ENCODE measurements at places on chromosomes 6 and 20. TPM values are rescaled to one million over a fixed set of nuclear protein-coding genes. Genes with fewer than 3 reads are reported as not detected.

DNA sequence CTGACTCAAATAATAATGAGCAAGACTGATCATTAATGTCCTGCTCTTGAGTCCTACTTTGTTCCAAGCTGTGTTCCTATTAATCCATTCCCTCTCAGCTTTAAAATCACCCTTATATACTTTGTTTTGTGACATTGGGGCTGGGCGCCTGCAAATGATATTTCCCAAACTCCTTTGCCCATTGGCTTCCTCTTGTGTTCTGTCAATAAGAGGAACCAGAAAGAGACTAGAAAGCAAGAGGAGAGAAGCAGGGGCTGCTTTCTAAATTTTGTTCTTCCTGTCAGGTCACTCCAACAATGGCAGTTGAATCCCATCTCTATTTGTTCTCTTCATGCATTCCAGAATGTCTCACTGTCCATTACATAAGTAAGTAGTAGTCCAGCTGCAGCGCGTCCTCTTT, 21.6 kb upstream of the TRIM27 start:
- H3K4me3 ChIP-seq, result no peak overlapping the region
- H3K4me1 ChIP-seq, result no peaks in the 10 kb centered on the region
- no peaks in the 10 kb centered on the region for H3K36me3 ChIP-seq
- no peak overlapping the region for H3K27ac ChIP-seq

- no peak overlapping the region for H3K27ac ChIP-seq
- H3K27me3 ChIP-seq, result no peaks in the 10 kb centered on the region
- H3K4me1 ChIP-seq, result no peaks in the 10 kb centered on the region
- H3K36me3 ChIP-seq, result no peaks in the 10 kb centered on the region
- DNase-seq, result no peak
- no peak overlapping the region for H3K4me3 ChIP-seq
Observed at GRCh38 chr20:39503902-39504709, 542.0 kb downstream of the DHX35 start.

- no peak overlapping the region for H3K27ac ChIP-seq
- no peaks in the 10 kb centered on the region for H3K4me1 ChIP-seq
- no peak overlapping the region for H3K4me3 ChIP-seq
- DNase-seq, result no peak
- no peaks in the 10 kb centered on the region for H3K36me3 ChIP-seq
- H3K27me3 ChIP-seq, result no peaks in the 10 kb centered on the region
Observed at GRCh38 chr6:134198093-134198492, 119.8 kb downstream of the SGK1 start.

GRCh38 chr20:34475979-34476736, 40.1 kb upstream of the DYNLRB1 start:
- no peak overlapping the region for H3K4me3 ChIP-seq
- H3K27ac ChIP-seq, result no peak overlapping the region
- H3K4me1 ChIP-seq, result no peaks in the 10 kb centered on the region

Gene SEMG2
- total RNA-seq, result not detected

DNA sequence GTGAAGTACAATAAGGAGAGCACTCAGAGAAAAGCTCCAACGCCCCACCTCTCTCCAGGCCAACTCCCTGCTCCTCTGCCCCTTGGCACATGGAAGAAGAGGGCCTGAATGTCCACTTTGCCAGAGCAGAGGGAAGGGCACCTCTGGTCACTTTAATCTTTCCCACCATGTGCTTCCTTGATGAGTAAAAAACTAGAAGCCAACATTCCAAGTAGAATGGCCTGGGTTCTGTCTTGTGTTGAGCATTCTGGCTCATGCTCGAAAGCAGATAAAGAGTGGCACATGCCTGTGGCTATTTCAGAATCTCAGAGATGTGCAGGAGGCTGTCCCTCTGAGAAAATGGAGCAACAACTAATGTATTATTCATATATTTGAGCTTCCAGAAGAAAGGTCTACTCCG, 177.4 kb upstream of the PLN start:
- H3K4me3 ChIP-seq, result no peak overlapping the region
- no peak overlapping the region for H3K27ac ChIP-seq
- no peaks in the 10 kb centered on the region for H3K36me3 ChIP-seq
- no peaks in the 10 kb centered on the region for H3K4me1 ChIP-seq
- no peak for DNase-seq

DNA sequence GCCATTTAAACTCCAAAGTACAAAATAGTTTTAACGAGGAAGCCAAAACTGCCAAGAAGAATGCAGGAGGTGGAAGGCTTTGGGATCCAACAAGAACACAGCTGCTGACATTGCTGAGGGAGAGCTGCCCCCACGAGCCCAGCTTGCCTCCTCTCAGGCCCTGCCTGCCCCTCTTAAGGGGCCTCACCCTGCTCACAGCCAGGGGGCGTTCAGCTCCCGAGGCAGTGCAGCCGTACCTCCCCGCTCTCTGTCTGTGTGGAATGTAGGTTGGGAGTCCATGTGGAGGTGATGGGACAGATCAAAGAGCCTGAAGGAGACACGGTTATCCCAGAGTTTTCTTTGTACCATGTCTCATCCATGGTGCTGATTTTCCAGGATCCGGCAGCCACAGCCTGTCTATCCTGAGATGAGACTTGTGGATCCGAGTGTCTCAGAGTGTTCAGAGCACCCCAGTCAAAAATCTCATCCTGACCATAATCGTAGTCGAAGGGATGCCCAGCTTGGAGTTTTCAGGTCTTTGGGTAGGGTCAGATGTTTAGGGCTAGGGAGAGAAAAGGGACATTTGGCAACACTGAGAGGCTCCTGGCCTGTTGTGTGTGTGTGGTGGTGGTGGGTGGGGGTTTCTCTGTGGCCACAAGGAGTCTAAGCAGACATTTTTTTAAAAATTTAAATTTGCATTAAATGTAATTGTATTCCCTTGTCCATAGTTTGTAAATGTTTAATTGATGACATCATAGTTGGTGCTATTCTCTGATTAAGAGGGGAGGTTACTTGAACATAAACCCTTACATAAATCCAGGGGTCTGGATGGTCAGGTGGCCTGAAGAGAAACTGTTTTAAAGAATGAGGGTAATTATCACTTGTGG, 111.4 kb upstream of the CLDN20 start:
- no peak overlapping the region for H3K4me3 ChIP-seq
- no peaks in the 10 kb centered on the region for H3K27me3 ChIP-seq
- no peak overlapping the region for H3K27ac ChIP-seq
- peaks cover 12% of the 10 kb centered on the region for H3K4me1 ChIP-seq
- no peaks in the 10 kb centered on the region for H3K36me3 ChIP-seq

DNA sequence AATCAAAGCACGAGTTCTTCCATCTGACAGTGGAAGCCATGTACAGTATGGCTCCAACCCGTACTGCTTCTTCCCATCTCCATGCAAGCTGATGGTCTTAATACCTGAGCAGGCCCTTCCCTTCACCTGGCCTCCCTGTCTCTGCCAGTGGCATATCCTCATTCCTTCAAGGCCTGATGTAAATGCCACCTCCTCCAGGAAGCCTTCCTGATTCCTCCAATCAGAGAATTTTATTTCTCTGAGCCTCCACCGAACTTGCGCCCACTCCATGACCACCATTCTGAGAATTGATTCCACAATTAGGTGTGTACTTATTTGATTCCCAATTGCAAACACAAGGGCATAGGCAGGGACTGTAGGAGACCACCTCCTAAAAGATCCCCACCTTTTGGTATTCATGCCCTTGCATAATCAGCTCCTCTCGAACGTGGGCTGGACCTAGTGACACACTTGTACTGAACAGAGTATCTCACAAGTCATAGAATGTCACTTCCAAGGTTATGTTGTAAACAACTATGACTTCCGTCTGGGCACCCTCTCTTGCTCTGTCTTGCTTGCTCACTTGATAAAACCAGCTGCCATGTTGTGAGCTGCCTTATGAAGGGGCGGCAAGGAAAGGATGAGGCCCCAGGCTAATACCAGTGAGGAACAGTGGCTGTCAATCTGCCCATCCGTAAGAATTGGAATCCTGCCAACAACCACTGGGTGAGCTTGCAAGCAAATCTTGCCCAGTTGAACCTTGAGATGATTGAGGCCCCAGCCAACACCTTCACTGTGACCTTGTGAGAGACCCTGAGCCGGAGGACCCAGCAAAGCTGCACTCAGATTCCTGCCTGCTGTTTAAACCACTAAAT, 38.8 kb downstream of the CPNE5 start:
- peaks cover 12% of the 10 kb centered on the region for H3K4me1 ChIP-seq
- H3K4me3 ChIP-seq, result no peak overlapping the region
- no peak overlapping the region for H3K27ac ChIP-seq
- no peak for DNase-seq
- no peaks in the 10 kb centered on the region for H3K27me3 ChIP-seq
- no peaks in the 10 kb centered on the region for H3K36me3 ChIP-seq

DNA sequence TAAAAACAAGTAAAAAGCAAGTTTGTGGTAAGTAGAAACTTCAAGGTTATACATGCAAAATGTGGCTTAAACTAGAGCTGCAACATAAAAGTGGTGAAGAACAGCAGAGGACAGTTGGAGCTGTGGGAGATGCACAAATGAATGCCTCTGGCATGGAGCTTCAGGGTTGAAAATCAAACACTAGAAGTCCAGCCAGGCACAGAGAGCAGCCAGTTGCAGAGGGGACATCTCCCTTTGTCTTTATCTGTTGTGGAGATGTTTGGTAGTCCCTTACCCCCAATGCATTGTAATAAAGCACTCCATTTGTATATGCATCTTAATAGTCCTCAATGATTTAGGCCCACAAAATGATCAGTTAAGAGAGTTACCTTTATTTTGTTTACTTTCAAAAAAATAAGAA, 73.1 kb upstream of the C20orf144 start:
- H3K27me3 ChIP-seq, result no peaks in the 10 kb centered on the region
- H3K27ac ChIP-seq, result no peak overlapping the region
- DNase-seq, result no peak

Gene IMPG1
- not detected for total RNA-seq

DNA sequence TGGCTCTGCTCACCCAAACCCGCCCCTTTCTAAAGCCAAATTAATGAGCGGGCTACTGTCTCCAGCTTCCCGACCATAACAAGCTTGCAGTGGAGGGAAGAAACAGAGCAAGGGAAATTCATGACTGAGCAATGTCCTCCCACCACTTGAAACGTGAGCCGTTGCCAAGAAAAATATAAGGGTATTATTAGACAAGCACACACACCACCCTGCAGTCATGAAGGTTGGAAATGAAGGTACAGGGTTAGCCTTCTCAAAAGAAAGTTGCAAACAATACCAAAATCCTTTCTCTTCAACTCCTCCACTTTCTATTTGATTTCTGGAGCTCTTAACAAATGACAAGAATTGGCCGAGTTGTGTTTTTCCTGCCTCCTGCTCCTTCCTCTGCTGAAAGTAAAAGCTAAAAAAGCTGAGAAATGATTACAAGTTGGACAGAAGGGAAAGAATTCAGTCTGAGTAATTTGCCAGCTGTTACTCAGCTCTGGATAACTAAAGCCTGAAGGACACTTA, 151.1 kb upstream of the B3GAT2 start:
- H3K27ac ChIP-seq, result no peak overlapping the region
- no peaks in the 10 kb centered on the region for H3K36me3 ChIP-seq
- H3K4me3 ChIP-seq, result no peak overlapping the region

- no peak for DNase-seq
- peaks cover 6% of the 10 kb centered on the region for H3K4me1 ChIP-seq
Observed at GRCh38 chr6:22020299-22021003, 276.4 kb downstream of the PRL start.

Gene CRYBG1
- total RNA-seq, result 11.9 TPM

DNA sequence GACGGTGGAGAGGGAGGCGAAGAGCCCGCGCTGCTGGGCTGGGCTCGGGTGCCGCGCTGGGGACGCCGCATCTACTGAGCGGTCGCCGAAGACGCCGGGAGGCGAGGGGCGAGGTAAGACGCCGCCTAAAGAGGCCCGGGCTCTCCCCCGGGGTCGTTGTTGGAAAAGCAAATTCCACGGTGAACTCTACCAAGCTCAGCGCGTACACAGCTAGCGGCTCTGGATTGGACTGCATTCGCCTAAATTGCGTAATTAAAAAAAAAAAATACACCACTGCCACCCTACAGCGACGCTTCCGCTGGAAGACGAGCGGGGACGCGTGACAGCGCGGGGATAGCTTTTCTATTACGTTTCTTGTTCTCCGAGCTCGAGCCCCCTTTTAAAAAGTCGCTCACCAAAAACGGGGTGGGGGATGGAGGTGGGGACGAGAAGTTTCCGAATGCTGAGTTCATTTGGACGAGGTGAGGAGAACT, 92.0 kb upstream of the PRDM1 start:
- no peak overlapping the region for H3K27ac ChIP-seq
- H3K27me3 ChIP-seq, result peaks cover 47% of the 10 kb centered on the region
- DNase-seq, result peak; percentile 65

- DNase-seq, result no peak
- no peak overlapping the region for H3K4me3 ChIP-seq
- no peak overlapping the region for H3K27ac ChIP-seq
- H3K4me1 ChIP-seq, result no peaks in the 10 kb centered on the region
Observed at GRCh38 chr20:23257848-23258746, 92.5 kb upstream of the NXT1 start.

DNA sequence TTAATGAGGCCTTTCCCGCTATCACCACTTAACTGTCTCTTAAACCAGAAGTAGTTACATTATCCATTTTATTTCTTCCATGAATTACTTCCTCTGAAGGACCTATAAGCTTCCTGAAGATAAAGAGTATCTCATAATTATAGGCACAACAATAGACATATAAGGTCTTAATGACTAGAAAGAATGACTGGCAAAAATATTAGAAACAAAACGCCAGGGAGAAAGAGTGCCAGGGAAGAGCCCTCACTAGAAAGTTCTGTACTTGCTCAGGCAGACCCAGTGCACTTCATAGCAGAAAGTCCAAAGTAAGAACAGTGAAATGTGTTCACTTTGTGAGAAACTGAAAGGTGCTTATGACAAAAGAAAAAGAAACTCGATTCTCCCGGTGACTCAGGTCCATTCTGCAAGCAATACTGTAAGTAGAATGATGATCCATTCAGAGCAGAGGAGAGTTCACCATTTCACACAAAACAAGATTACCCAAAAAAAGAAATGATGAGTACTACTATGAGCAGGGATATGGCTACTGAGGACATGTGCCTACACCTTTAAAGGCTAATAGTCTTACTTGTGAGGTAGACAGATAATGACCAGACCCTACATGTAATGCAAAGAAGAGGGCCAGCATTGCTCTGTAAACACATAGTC, 5.5 kb downstream of the ZNF334 start:
- peaks cover 18% of the 10 kb centered on the region for H3K36me3 ChIP-seq
- no peak for DNase-seq
- no peak overlapping the region for H3K4me3 ChIP-seq
- no peaks in the 10 kb centered on the region for H3K27me3 ChIP-seq
- H3K27ac ChIP-seq, result no peak overlapping the region

DNA sequence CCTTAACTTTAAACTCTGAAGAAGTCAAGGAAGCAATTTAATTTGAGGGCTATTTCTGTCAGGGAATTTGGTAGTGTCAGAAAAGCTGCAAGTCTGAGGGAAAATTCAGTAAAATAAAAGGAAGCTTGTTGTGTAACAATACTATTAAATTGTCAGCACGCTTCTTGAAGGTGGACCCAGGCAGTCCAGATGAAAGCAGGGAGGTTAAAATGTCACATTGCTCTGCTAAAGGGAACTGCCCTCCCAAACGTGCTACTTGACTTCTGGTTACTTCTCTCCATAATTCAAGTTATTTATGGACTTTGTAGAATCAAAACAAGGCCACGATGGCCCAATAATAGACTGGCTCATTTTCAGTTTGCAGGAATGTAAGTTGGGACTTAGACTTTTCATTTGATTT, 28.2 kb upstream of the ARMC2 start:
- no peaks in the 10 kb centered on the region for H3K4me1 ChIP-seq
- DNase-seq, result no peak

Gene RAET1L
- total RNA-seq, result not detected

- H3K27ac ChIP-seq, result no peak overlapping the region
- no peaks in the 10 kb centered on the region for H3K27me3 ChIP-seq
- no peaks in the 10 kb centered on the region for H3K36me3 ChIP-seq
- H3K4me1 ChIP-seq, result no peaks in the 10 kb centered on the region
Observed at GRCh38 chr6:158653577-158654354, 3.9 kb downstream of the SYTL3 start.

GRCh38 chr6:44237813-44238433, 9.0 kb upstream of the HSP90AB1 start:
- peak overlapping the region; percentile 11 for H3K27ac ChIP-seq
- H3K4me3 ChIP-seq, result peak overlapping the region; percentile 19
- H3K36me3 ChIP-seq, result peaks cover 12% of the 10 kb centered on the region
- no peaks in the 10 kb centered on the region for H3K27me3 ChIP-seq
- DNase-seq, result no peak

All from H1 (cell line).